Thyroid gland (tissue), 4 donors: ENCODE measurements at places on chromosomes 3 and 15. TPM values are rescaled to one million over a fixed set of nuclear protein-coding genes. Genes with fewer than 3 reads are reported as not detected.

DNA sequence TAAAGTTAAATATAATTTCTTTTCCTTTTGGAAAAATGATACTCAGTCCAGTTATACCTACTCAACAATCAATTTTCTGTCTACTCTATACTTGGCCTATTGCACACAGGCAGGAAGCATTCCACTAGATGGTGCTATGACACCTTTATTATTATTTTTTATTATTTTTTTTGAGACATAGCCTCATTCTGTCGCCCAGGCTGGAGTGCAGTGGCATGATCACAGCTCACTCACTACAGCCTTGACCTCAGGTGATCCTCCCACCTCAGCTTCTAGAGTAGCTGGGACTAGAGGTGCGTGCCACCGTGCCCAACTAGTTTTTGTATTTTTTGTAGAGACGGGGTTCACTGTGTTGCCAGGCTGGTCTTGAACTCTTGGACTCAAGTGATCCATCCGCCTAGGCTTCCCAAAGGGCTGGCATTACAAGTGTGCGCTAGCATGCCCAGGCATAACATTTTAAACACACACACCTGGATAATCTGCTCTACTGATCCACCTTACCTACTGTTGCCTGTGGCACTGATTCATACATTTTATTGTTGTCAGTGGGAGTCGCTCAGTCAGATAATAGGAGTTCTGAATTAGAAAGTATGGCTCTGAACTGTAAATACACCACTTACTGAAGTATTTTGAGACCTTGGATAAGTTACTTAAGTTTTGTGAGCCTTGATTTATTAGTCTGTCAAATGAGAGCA lies 56.2 kb downstream of the EIF3J start:
- no peak overlapping the region for H3K4me3 ChIP-seq
- peak overlapping the region; percentile 97 for H3K27ac ChIP-seq
- DNase-seq: peak; percentile 66
- H3K4me1 ChIP-seq: peaks cover 72% of the 10 kb centered on the region
- peaks cover 16% of the 10 kb centered on the region for H3K36me3 ChIP-seq
- no peaks in the 10 kb centered on the region for H3K27me3 ChIP-seq

DNA sequence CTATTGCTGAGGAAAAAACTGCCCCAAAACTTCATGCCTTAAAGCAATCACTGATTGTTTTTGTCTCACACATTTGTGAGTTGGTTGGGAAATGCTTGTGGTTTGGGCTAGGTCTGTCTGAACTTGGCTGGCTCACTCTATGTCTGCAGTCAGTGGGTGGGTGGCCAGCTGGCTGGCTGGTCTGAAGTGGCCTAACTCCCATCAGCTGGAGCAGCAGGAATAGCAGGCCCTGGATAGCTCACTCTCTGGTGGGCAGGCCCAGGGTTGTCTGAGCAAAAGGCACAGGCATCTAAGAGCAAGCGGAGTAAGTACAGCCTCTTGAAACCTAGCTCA lies 37.7 kb upstream of the PRR20G start:
- H3K4me3 ChIP-seq: no peak overlapping the region
- no peak overlapping the region for H3K27ac ChIP-seq
- H3K27me3 ChIP-seq: no peaks in the 10 kb centered on the region
- H3K36me3 ChIP-seq: no peaks in the 10 kb centered on the region
- H3K4me1 ChIP-seq: no peaks in the 10 kb centered on the region

GRCh38 chr3:177838766-177839350 lies 641.6 kb upstream of the TBL1XR1 start:
- H3K36me3 ChIP-seq: no peaks in the 10 kb centered on the region
- H3K4me3 ChIP-seq: no peak overlapping the region
- no peak overlapping the region for H3K27ac ChIP-seq

- H3K36me3 ChIP-seq: no peaks in the 10 kb centered on the region
- H3K4me1 ChIP-seq: peaks cover 43% of the 10 kb centered on the region
- no peaks in the 10 kb centered on the region for H3K27me3 ChIP-seq
- peak overlapping the region; percentile 70 for H3K27ac ChIP-seq
- H3K4me3 ChIP-seq: no peak overlapping the region
- DNase-seq: peak; percentile 56
These were observed 357.8 kb upstream of the TBL1XR1 start for GRCh38 chr3:177554895-177555759.

DNA sequence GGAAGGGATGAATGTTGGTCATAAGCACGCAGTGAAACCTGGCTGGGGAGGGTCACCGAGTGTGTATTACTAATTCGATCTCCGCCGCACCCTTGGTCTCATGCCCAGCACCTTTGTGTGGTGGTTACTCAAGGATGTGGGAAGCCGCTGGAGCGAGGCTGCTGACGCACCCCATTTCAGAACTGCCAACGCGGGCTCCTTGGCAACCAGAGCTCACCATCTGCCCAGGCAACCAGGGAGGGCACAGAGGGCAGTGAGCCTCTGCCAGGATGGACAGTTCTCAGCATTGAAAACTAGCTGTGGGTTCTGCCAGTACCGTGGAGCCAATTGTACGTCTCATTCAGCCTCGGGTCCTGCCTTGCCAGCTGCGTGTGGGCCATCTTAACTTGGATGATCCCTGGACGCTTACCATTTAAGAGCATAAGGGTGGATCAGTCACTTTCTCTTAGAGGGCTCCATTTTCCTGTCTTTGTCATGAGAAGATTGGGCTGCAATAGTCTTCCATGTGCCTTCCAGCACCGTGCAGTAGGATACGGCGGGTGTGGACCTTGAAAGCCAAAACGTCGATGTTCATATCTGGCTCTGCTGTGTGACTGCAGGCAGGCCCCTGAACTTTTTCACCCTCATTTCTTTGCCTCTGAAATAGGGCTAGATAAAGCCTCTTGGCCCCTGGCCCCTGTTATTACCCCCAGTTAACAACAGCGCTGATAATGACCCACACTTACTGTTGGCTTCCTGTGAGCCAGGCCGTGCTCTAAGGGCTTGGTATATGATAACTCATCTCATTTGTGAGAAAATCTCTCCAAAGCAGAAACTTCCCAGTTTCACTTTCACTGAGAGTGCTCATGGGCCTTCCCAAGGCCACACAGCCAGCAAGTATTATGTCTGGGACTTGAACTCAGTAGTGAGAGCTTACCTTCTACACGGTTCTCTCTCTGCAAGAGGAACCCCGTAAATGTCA lies 238.8 kb downstream of the OPA1 start:
- H3K27me3 ChIP-seq: no peaks in the 10 kb centered on the region
- DNase-seq: peak; percentile 96
- H3K4me1 ChIP-seq: peaks cover 44% of the 10 kb centered on the region
- H3K36me3 ChIP-seq: no peaks in the 10 kb centered on the region
- peak overlapping the region; percentile 73 for H3K27ac ChIP-seq

DNA sequence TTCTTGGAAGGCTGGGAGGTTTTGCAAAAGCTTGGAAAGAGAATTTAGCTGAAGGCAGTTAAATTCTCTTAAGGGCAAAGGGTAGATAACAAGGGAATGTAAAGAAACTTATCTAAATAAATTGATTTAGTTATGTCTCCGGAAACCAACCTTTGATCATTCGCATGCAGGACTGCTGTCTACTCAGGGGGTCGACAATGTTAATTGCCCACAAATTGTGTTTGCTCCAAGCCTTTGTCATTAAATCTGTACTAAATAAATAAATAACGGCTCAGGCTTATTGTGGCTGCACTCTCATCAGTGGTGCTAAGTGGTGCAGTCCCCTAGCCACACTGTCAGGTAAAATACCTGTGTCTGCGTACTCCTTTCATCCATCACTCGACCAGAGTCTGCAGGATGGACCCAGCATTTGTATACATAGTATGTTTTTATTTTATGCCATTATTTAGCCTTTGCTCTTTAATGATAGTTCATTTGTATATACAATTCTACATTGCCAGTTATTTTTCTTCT lies 497.4 kb upstream of the RASGRP1 start:
- no peaks in the 10 kb centered on the region for H3K27me3 ChIP-seq
- no peak overlapping the region for H3K4me3 ChIP-seq
- no peak overlapping the region for H3K27ac ChIP-seq
- H3K4me1 ChIP-seq: no peaks in the 10 kb centered on the region
- no peaks in the 10 kb centered on the region for H3K36me3 ChIP-seq
- no peak for DNase-seq

- H3K27me3 ChIP-seq: no peaks in the 10 kb centered on the region
- no peak overlapping the region for H3K4me3 ChIP-seq
- DNase-seq: no peak
- H3K36me3 ChIP-seq: no peaks in the 10 kb centered on the region
These were observed 353.6 kb downstream of the CNTN4 start for GRCh38 chr3:2452249-2452648.

The FRMD4B gene
- total RNA-seq: 224 TPM

The AP3B2 gene
- 2.1 TPM for total RNA-seq

The PLSCR2 gene
- total RNA-seq: not detected

The LYZL4 gene
- total RNA-seq: not detected

The FANCD2OS gene
- total RNA-seq: not detected

The VGLL4 gene
- 142 TPM for total RNA-seq

The WDR93 gene
- 2.3 TPM for total RNA-seq
